NCI-H774 (cell line): ENCODE measurements at places on chromosomes 3 and 15.

GRCh38 chr15:77305953-77306352 is 114.0 kb downstream of the PEAK1 start:
- DNase-seq = no peak

DNA sequence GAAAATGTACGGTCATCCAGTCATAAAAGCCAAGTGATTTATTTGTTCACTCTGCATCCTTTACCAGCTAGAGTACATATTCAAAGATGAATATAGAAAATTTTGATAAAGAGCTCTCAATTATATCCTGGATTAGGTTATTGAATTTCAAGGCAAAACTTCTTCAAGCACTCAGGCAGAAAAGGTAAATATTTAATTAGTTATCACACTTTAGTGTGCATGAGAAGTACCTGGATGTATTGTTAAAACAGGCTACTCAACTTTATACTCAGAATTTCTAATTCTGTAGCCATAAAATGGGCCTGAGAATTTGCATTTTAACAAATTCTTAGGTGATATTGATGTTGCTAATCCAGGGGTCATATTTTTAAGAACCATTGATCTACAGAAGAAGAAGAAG is 45.3 kb downstream of the ILDR1 start:
- DNase-seq = peak; percentile 1

GRCh38 chr3:69944931-69945493 is 54.5 kb upstream of the SAMMSON start:
- DNase-seq = no peak

- DNase-seq = no peak
Observed at GRCh38 chr3:50523279-50523811, 19.9 kb upstream of the CACNA2D2 start.

- DNase-seq = no peak
Observed at GRCh38 chr15:25741256-25741580, 121.9 kb downstream of the ATP10A start.
